ENCODE measurements at places on chromosomes 1 and 21.

GRCh38 chr1:61740751-61741700, 1.3 kb upstream of the PATJ start:
- no peak for DNase-seq

DNA sequence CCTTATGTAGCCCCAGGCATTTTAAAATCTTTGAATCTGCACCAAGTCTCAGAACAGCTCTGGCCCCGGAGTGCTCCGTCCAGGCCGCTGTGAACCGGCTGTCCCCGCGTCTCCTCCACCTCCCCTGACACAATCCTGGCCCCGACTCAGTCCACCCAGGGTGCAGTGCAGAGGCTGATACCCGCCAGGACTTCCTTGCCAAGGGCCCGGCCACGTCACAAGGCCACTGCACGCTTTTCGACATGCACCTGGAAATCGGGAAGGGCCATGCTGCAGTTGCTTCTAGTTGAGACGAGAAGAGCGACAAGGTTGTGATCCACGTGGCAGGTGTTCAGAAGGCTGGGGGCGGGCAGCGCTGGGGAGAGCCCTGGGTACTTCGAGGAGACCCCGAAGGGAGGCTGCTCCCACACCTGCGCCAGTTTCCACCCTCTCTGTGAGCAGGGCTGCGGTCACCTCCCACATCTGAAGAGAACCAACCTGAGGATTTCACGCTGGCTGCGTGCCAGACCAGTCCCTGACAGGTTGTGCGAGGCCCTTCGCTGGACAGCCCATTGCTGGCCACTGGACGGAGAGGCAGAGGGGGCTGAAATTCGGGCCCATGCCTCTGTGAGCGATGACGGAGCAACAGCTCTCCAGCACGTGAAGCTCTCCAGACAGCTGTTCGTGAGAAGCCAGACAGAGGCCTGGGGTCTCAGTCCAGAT, 6.7 kb downstream of the VWA1 start:
- no peak for DNase-seq

- DNase-seq: peak; percentile 31
These were observed 126.7 kb downstream of the NR5A2 start for GRCh38 chr1:200154069-200154767.

DNA sequence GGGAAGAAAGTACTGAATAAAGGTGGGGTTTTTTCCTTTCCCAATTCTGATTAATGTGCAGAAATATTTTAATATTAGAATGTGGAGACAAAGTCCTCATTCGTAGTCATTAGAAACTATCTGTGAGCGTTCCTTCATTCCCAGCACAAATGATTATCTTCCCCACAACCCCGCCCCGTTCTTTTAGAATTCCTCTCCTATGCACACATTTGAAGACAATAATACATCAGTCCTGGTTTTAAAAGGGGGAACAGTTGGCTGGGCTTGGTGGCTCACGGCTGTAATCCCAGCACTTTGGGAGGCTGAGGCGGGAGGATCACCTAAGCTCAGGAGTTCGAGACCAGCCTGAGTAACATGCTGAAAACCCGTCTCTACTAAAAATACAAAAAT, 876 bp downstream of the ALDH9A1 start:
- no peak for DNase-seq

DNA sequence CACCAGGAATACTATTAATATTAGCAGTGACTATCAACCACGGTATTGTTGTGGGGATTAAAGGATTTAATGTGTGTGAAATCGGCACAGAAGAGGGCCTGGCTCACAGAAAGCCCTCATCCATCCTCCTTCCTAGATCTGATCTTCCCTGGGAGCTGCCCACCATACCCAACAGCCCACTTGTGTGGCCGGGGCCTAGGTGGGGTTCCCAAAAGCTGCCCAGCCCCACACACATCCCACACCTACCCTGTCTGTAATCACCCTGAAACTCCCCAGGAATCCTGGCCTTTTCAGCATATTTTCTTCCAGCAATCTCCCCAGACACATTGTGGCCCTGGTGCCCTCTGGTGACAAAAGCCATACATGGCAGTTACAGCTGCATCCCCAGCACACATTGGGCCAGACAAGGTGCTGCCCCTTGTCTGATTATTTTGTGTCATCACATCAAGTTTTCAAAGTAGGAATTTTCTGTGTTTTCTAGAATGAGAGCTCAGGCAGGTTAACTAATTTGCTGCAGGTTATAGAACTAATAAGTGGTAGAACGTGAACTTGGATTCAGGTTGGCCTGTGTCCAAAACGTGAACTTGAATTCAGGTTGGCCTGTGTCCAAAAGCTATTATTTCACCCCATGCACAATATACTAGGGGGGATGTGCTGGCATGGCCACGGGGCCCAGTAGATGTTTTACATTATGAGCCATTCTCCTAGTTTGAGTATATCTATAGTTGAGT, 5.3 kb upstream of the SLC6A9 start:
- DNase-seq: peak; percentile 49

GRCh38 chr1:93705892-93706500, 24.4 kb upstream of the BCAR3 start:
- DNase-seq: no peak

DNA sequence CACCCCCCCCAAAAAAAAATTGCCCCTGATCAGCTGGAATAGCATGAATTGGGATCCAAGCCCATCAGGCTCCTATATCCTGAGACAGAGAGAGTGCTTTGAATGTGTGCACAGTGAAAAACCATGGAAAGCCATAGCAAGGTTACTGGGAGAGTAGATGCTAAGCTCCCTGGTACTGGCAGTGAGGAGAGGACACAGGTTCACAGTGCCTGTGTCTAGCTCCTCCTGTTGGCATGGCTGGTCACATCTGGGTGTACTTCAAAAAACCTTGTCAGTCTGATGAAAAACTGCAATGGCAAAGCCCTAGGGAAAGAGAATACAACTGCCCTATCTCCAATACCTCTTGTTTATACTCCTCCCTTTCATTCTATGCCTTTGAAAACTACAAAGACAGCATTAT, 12.9 kb downstream of the COPA start:
- no peak for DNase-seq

DNA sequence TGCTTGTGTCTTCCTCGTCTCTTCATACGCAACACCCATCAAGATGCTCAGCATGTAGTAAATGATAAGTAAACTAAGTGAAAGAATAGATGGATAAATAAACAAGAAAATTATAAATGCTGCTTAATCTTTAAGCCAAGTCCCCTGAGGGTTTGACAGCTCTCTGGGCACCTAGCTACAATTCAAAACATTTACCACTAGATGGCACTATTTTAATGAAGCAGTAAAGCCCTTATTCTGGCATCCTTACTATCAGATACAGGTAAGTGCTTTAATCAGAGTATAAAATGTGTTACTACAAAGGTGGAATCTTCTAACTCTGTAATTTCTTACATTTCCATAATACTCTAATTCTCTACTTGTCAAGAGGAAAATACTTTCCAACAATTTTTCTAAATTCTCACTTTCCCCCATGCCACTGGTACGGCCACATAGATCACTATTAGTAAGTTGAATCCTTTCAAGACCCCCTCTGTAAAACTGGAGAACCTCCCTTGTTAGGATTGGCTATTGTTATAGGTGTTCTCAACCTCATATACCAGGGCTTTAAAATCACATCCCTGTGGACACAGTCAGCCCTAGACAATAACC, 137.8 kb downstream of the BARHL2 start:
- no peak for DNase-seq

GRCh38 chr1:193766329-193766728, 579.9 kb upstream of the B3GALT2 start:
- no peak for DNase-seq

GRCh38 chr1:70195342-70195741, 10.0 kb downstream of the LRRC40 start:
- no peak for DNase-seq

DNA sequence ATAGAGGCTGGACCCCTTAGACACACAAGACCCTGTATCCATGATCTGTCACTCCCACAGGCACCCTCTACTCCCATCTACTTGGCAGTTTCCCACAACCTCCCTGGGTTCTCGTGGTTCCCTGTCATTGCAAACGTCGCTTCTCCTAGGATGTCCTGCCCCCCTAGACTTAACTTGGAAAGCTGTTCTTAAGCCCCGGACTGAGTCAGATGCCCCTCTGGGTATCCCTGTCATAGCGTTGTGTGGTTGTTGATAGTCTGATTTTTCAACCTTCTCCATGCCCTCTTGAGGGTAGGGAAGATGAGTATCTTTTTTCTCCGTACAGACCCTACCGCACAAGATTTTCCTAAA, 11.8 kb downstream of the RCC1 start:
- DNase-seq: no peak

GRCh38 chr1:92804721-92805201, 19.9 kb upstream of the EVI5 start:
- DNase-seq: no peak

- DNase-seq: no peak
These were observed 5.0 kb downstream of the WNT3A start for GRCh38 chr1:228011721-228012311.

Data from stimulated activated effector memory CD8-positive, alpha-beta T cell treated with anti-CD3 and anti-CD28 coated beads, Interleukin-12 subunit alpha, Interleukin-12 subunit beta, amount 100 ng/mL, for 72 hours (primary cell).